ENCODE measurements at places on chromosomes 6 and 20.

- DNase-seq = no peak
Observed at GRCh38 chr6:64254558-64254957, 619.0 kb downstream of the PHF3 start.

- no peak for DNase-seq
Observed at GRCh38 chr20:44714102-44714700, 968 bp upstream of the CCN5 start.

DNA sequence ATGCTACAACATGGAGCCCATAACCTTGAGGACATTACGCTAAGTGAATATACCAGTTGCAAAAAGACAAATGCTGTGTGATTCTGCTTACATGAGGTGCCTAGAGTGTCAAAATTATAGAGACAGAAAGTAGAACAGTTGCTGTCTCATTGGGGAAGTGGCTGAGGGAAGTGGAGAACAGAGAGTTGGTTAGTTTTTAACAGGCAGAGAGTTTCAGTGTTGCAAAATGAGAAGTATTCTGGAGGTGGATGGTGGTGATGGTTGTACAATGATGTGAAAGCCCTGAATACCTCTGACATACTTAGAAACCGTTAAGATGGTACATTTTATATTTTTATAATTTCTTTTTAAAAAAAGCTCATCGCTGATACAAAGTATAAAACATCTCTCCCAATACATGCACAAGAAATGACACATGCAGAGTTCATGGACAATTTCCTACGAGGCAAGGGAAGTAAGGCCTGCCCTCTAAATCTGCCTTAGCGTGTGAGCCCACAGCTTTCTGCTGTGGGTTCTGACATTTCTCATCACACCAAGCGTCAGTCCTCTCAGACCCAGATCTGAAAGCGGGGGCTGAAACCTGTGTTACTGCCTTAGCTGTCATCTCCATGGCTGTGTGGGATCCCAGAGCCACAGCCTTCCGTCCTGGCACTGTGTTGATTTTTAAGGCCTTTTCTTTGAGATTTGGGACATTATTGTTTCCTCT lies 126.0 kb downstream of the RNASET2 start:
- no peak for DNase-seq

GRCh38 chr20:35702824-35703695 lies 3.9 kb downstream of the ROMO1 start:
- no peak for DNase-seq

- peak; percentile 32 for DNase-seq
Observed at GRCh38 chr20:46349035-46349741, 40.9 kb upstream of the CDH22 start.

DNA sequence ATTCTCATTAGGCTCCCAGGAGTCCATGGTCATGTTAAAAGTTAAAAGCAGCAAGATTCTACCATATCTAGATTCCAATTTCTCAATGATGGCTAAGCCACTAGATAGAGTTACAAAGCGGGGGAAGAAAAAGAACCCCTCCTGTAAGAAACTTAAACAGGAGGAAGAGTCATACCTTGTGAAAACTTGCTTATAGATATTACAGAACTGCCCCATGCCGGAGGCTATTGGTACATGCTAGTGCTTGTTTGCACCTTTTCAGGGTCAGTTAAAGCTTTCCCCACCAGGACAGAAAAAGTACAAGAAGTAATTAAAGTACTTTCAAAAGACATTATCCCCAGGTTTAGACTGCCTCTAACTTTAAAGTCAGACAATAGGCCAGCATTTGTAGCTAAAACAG lies 15.5 kb upstream of the GSTA3 start:
- no peak for DNase-seq

- no peak for DNase-seq
Observed at GRCh38 chr6:71107911-71108420, 151.1 kb upstream of the B3GAT2 start.

- peak; percentile 40 for DNase-seq
Observed at GRCh38 chr6:41732591-41733359, 2.6 kb downstream of the TFEB start.

GRCh38 chr6:15331629-15332251 lies 85.9 kb downstream of the JARID2 start:
- no peak for DNase-seq

GRCh38 chr6:139540276-139540675 lies 165.8 kb upstream of the CITED2 start:
- peak; percentile 50 for DNase-seq

- no peak for DNase-seq
Observed at GRCh38 chr20:36827541-36828279, 48.2 kb upstream of the TLDC2 start.

- no peak for DNase-seq
Observed at GRCh38 chr6:90088009-90088408, 193.7 kb downstream of the GJA10 start.

GRCh38 chr6:2765896-2766766 lies 938 bp downstream of the WRNIP1 start:
- DNase-seq = peak; percentile 52

- no peak for DNase-seq
Observed at GRCh38 chr6:5718231-5718947, 288.3 kb downstream of the NRN1 start.

GRCh38 chr6:109790131-109790530 lies 99.0 kb downstream of the FIG4 start:
- DNase-seq = no peak

- DNase-seq = no peak
Observed at GRCh38 chr6:82057846-82058554, 189.5 kb downstream of the IBTK start.

DNA sequence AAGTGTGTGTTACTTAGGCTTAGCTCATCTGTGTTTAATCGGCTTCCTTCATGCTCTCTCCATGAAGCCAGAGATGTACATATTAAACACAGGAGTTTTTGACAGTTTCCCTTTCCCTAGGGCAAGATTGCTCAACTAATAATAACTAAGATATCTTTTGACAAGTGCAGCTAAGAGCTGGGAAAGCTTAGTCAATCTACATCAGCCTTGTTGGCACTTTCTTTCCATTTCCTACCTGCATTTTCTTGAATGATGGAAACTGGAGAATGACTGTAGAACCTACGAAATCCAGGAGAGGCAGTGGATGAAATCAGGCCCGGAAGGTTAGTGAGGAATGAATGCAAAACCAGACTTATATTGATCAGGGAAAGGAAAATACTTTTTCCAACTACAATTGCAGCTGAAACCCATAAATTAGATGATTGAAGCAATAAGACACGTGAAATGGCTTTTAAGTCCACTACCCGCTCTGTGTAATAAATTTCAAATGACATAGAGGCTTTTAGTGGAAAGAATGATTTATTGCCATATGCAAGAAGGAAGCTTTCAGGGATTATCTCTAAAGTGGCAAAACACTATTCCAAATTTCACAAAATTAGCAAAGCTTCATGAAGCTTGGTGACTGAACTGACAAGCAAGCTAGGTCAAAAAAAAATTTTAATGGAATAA lies 237.2 kb upstream of the ID4 start:
- DNase-seq = no peak

DNA sequence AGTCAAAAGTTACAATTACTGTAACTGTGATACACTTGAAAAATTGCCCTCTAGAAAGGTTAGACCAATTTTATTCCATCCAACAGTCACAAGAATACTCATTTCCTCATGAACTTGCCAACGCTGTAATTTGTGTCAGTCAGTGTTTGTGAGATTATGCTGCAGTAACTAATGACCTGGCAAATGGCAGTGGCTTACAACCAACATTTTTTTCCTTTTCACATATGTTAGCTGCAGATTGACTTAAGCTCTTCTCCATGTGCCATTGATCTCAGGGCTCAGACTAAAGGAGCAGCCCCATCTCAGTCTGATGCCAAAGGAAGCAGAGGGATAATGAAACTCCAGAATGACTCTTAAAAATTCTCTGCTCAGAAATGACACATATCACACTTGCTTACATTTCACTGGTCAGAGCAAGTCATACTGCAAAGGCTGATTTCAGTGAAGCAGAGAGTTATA lies 92.3 kb upstream of the ELOVL5 start:
- DNase-seq = no peak

DNA sequence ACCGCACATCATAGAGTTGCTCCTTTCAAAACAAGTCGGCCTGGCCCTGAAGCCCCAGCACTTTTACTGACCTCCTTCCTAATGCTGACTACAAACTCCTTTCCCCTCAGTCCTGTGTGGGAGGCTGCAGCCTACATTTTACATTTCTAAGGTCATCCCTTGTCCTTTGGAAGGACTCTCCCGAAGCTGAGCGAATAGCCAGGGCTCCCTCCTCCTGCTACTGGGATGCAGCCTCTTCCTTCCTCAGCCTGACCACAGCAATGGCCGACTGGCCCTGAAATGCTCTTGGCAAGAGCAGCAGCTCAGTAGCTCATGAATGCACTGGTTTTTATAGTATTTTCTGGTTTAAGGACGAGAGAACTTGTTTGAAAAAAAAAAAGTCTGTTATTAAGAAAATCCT lies 679 bp downstream of the ADGRF5 start:
- no peak for DNase-seq

DNA sequence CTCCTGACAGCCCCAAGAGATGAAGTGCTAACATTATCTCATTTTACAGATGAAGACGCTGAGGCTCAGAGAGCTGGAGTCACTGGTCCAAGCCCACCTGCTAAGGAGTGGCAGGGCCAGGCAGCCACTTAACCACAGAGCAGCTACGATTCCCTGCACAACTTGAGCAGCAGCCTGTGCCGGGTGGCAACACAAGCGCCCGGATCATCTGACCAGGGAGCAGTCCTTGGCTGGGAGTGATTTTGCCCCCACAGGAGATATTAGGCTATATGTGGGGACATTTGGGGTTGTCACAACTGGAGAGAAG lies 93.2 kb upstream of the PTPN1 start:
- DNase-seq = no peak

DNA sequence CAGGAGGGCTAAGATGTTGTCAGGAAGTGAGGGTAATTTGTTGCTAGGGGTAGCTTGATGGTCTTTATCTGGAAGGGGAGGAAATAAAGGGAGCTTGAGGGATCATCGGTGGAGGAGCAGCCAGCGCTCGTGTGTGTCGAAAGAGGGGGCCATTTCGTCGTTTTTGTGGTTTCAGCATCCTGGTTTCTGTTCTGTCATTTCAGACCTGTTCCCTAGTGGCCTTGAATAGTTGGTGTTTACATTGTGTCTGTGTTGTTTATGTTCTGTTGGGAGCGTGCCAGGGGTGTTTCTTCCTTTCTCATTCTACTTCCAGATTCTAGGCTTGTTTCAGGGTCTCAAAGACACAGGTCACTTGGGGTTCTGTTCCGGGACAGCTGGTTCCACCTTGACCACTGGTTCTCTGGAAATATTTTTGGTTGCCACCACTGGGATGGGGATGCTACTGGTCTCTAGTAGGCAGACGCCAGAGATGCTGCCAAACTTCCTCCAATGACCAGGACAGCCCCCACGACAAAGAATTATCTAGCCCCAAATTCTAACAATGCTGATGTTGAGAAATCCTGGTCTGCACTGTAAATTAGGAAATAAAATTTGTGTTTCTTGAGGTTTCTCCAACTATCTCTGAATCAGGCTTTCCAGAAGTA lies 113.9 kb upstream of the NAA20 start:
- DNase-seq = no peak
